ENCODE measurements at places on chromosomes 12 and 14.
A peak's percentile ranks its signal among the peaks of the same experiment; 100 is the strongest.

- peak; percentile 54 for DNase-seq
These were observed 240.5 kb downstream of the ADGRD1 start for GRCh38 chr12:131194166-131194565.

- no peak for DNase-seq
These were observed 54.9 kb upstream of the NUDT4 start for GRCh38 chr12:93322784-93323183.

DNA sequence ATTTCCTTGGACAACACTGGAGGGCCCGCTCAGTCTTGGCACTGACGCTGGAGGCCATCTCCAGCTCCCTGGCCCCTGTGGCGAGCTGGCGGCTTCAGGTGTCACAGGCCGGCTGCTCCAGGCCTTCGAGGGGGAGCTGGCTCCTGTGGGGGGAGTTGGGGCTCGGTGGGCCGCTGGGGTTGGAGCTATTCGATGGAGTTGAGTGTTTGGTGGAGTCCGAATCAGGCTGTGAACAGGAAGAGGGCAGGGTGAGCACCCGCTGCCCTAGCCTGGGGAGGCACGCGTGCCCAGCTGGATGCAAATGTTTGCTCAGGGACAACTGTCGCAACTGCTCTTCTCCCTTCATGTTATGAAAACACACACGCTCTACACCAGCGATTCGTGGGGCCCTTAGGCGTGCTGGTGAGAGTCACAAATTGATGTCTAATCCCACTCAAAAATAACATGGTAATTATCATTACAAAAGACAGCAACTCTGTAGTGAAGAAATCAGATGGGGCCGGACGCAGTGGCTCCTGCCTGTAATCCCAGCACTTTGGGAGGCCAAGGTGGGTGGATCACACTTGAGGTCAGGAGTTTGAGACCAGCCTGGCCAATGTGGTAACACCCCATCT is 11.3 kb downstream of the AMN start:
- DNase-seq = no peak

GRCh38 chr12:95184121-95184520 is 33.1 kb downstream of the FGD6 start:
- DNase-seq = no peak

DNA sequence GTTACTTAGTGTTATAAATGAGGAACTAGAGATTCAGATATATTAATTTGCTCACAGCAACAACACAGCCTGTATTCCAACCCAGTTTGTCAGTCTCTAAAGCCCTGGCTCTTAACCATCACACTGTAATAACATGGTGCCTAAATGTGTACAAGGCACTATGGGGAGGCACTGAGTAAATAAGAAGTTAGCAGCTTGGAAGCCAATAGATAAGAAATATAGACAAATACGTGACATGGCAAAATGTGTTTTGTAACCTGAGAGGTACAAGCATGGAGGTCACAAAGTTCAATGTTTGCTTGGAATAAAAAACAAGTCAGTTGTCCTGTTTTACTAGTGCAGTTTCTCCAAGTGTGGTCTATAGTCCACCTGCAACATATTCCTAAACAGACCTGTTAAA is 16.3 kb upstream of the SLCO1A2 start:
- no peak for DNase-seq

DNA sequence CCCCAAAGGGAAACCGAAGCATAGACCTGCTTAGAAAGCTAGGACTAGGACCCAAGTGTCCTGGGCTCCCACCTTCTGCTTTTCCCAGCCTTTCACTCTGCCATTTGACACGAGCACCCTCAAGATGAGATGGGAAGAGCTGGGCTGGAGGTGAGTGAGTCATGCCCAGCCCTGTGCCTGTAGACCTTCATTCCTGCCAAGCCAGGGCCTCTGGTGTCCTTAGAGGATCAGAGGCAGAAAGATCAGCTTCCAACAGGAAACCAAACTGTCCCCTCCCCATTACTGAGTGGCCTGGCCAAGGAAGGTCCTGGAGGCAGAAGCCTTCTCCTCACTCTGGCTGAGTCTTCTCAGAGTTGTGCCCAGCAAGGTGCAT is 3.5 kb downstream of the TMEM63C start:
- no peak for DNase-seq

DNA sequence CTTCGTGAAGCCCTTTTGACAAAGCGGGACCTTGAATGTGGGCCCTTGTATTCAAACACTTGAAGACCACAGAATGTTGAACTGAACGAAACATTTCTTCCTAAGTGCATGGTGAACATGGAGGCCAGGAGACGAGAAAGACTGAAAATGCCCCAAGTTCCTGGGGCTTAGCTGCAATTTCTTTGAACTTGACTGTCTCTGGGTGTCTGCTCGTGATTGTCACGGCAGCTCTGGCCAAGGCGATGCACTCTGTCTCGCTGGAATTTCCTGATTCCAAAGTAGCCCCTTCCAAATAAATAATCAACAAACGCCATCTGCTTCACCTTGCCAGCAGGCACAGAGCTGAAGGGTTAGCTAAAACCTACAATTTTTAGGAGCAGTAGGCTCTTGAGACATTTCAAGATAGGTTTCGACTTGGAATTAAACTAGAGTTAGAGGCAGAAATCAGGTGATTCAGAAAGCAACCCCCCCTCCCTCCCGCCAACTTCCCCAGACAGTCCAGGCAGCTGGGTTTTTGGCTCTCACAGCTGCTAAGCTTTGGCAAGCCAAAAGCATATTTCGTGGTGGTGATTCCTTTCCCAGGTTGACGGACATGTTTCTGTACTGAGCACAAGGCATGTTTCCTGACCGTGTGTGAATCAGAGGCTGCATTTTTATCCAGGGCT is 13.5 kb upstream of the IRF2BPL start:
- DNase-seq = no peak

DNA sequence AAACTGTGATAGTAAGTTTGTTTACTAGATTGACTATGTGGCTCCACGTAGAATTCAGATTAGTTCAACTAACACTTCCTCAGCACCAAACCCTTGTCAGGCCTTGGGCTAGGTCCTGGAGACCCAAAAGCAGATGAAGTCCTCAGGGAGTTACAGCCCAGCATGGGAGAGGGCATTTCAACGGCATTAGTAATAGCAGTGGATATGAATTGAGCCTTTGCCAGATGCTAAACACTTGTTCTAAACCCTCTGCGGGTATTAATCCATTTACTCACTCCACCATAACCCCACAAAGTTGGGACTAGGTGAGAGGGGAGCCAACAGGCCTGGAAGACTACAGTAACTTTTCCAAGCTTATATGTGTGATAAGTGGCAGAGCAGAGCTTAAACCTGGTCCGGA is 714.6 kb downstream of the DIO2 start:
- no peak for DNase-seq

DNA sequence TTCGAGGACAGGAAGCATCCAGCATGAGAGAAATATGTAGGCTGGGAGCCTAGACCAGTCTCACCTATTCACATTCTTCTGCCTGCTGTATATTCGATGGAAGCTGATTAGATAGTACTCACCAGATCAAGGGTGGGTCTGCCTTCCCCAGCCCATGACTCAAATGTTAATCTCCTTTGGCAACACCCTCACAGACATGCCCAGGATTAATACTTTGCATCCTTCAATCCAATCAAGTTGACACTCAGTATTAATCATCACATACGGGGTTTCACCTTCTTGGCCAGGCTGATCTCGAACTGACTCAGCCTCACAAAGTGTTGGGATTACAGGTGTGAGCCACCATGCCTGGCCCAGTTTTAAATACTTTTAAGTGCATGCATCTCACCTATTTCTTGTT is 30.5 kb upstream of the SLC10A1 start:
- DNase-seq = no peak

- peak; percentile 98 for DNase-seq
These were observed 12.4 kb downstream of the FAM181A start for GRCh38 chr14:93939304-93940229.

DNA sequence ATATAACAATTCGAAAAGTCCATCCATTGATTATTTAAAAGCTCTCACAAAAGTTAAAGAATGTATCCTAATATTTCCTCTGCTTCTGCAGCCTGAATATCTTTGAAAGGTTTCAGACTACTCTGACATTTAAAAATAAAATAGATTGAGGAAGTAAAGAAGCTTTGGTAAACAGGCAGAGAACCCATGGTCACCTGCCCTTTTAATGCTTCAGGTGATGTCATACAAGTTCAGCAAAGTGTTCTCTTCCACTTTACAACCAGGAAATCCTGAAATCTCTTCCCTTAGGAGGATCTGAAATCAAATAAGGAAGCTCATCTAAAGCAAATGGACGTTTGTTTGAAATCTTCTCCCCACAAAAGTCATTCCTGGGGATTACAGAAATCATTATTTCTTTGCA is 322.4 kb downstream of the PDZRN4 start:
- no peak for DNase-seq
